ENCODE measurements at places on chromosomes 13 and 19. TPM values are rescaled to one million over a fixed set of nuclear protein-coding genes. Genes with fewer than 3 reads are reported as not detected.

The CLEC4G gene
- total RNA-seq, result not detected

The CYP4F2 gene
- not detected for total RNA-seq

The CGB5 gene
- not detected for total RNA-seq

The IGLON5 gene
- not detected for total RNA-seq

The C1QTNF9B gene
- total RNA-seq, result not detected

GRCh38 chr13:110027470-110028240 is 241.3 kb upstream of the IRS2 start:
- no peak overlapping the region for H3K27ac ChIP-seq
- no peak overlapping the region for H3K4me3 ChIP-seq
- no peaks in the 10 kb centered on the region for H3K4me1 ChIP-seq
- no peaks in the 10 kb centered on the region for H3K36me3 ChIP-seq

- peaks cover 32% of the 10 kb centered on the region for H3K4me1 ChIP-seq
- H3K36me3 ChIP-seq, result peaks cover 8% of the 10 kb centered on the region
- H3K4me3 ChIP-seq, result no peak overlapping the region
- H3K27ac ChIP-seq, result no peak overlapping the region
- no peak for DNase-seq
- no peaks in the 10 kb centered on the region for H3K27me3 ChIP-seq
These were observed 9.2 kb downstream of the PAN3 start for GRCh38 chr13:28147495-28147894.

DNA sequence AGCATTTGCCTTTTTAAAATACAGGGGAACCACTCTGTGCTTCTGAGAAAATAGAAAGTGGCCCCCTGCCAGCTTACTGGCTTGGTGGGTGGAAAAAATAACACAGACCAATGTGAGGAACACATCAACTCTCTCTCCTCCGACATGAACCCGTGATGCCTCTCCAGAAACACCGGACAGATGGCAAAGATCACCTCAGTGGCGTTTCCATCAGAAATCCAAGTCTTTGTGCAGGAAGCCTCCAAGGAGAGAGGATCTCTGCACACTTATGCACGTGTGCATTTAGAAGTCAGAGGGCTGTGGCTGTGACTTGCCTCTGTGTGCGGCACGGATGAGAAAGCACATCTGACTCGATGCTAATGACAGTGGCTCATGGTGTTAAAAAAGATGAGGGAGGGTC is 112.3 kb upstream of the KLF12 start:
- H3K27me3 ChIP-seq, result no peaks in the 10 kb centered on the region
- H3K27ac ChIP-seq, result peak overlapping the region; percentile 59
- no peaks in the 10 kb centered on the region for H3K36me3 ChIP-seq
- H3K4me1 ChIP-seq, result peaks cover 71% of the 10 kb centered on the region

DNA sequence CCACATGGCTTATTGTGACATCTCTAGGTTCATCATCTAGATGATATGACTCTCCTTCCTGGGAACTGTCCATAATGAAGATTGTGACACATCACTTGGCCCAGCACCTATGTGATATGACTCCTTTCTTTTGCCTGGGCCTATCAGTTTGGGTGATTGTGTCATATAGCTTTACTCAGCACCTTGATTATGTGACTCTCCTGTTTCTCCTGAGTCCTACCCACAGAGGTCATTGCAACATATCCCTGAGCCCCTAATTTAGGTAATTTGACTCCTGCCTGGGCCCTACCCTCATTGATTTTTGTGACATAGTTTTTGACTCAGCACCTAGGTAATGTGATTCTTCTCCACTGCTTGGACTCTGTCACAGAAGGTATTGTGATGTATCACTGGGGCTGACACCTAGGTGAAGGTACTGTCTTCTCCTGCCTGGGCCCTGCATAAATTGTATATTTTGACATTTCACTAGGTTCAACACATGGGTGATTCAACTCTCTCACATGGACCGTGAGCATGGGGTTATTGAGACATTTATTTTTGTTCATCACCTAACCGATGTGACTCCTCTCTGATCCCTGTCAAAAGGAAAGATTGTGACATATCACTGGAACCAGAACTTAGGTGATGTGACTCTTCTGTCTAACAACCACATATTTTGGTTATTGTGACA is 26.2 kb upstream of the ZNF254 start:
- H3K27ac ChIP-seq, result no peak overlapping the region
- no peaks in the 10 kb centered on the region for H3K4me1 ChIP-seq
- no peak for DNase-seq
- H3K36me3 ChIP-seq, result peaks cover 38% of the 10 kb centered on the region
- no peak overlapping the region for H3K4me3 ChIP-seq

- no peak overlapping the region for H3K27ac ChIP-seq
- H3K36me3 ChIP-seq, result no peaks in the 10 kb centered on the region
- DNase-seq, result no peak
These were observed 285.8 kb downstream of the FGF9 start for GRCh38 chr13:21956666-21957065.

GRCh38 chr19:49773663-49774350 is 7.0 kb downstream of the AP2A1 start:
- H3K27me3 ChIP-seq, result no peaks in the 10 kb centered on the region
- H3K36me3 ChIP-seq, result peaks cover 3% of the 10 kb centered on the region
- H3K27ac ChIP-seq, result no peak overlapping the region

- no peaks in the 10 kb centered on the region for H3K36me3 ChIP-seq
- no peak for DNase-seq
- H3K4me3 ChIP-seq, result no peak overlapping the region
- no peaks in the 10 kb centered on the region for H3K4me1 ChIP-seq
These were observed 204.2 kb upstream of the ARGLU1 start for GRCh38 chr13:106772006-106772601.

- no peaks in the 10 kb centered on the region for H3K27me3 ChIP-seq
- H3K36me3 ChIP-seq, result no peaks in the 10 kb centered on the region
- no peak overlapping the region for H3K27ac ChIP-seq
- no peaks in the 10 kb centered on the region for H3K4me1 ChIP-seq
- H3K4me3 ChIP-seq, result no peak overlapping the region
- no peak for DNase-seq
These were observed 2.9 kb downstream of the SLC7A9 start for GRCh38 chr19:32866564-32867265.

GRCh38 chr13:47408546-47409319 is 511.9 kb upstream of the HTR2A start:
- no peak overlapping the region for H3K27ac ChIP-seq
- H3K27me3 ChIP-seq, result no peaks in the 10 kb centered on the region
- no peaks in the 10 kb centered on the region for H3K36me3 ChIP-seq
- H3K4me1 ChIP-seq, result no peaks in the 10 kb centered on the region

- no peak overlapping the region for H3K27ac ChIP-seq
- H3K4me1 ChIP-seq, result no peaks in the 10 kb centered on the region
- no peak overlapping the region for H3K4me3 ChIP-seq
- H3K36me3 ChIP-seq, result no peaks in the 10 kb centered on the region
- DNase-seq, result no peak
These were observed 93.7 kb upstream of the SGCG start for GRCh38 chr13:23086968-23087623.

Data from CD4-positive, alpha-beta T cell (primary cell).